HS-5 (cell line): ENCODE measurements at places on chromosomes 11 and 22.

DNA sequence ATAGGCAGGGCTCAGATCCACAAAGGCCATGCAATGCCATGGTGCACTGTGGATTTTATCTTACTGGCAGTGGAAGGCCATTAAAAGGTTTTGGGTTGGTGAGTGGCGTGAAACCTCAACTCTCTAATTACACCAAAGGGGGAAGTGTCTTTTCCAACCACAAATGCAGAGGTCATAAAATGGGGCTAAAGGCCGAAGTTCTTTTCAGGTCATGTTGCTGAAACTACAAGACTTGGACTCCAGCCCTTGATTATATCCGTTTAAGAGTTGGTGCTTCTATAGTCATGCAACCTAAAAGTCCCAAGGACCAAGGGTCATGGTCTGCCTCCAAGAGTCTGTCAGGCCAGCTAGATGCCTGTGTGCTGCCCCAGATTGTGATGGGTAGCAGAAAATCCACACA, 434.3 kb downstream of the RAB38 start:
- no peak for DNase-seq

GRCh38 chr11:13160806-13161205, 116.8 kb upstream of the BMAL1 start:
- no peak for DNase-seq

- DNase-seq, result no peak
Observed at GRCh38 chr11:30333405-30333804, 10.5 kb downstream of the ARL14EP start.

- DNase-seq, result no peak
Observed at GRCh38 chr11:20060181-20060580, 100.1 kb downstream of the DBX1 start.

- no peak for DNase-seq
Observed at GRCh38 chr11:133718238-133718637, 127.1 kb downstream of the SPATA19 start.

- peak; percentile 51 for DNase-seq
Observed at GRCh38 chr11:17786824-17787525, 52.4 kb downstream of the KCNC1 start.

DNA sequence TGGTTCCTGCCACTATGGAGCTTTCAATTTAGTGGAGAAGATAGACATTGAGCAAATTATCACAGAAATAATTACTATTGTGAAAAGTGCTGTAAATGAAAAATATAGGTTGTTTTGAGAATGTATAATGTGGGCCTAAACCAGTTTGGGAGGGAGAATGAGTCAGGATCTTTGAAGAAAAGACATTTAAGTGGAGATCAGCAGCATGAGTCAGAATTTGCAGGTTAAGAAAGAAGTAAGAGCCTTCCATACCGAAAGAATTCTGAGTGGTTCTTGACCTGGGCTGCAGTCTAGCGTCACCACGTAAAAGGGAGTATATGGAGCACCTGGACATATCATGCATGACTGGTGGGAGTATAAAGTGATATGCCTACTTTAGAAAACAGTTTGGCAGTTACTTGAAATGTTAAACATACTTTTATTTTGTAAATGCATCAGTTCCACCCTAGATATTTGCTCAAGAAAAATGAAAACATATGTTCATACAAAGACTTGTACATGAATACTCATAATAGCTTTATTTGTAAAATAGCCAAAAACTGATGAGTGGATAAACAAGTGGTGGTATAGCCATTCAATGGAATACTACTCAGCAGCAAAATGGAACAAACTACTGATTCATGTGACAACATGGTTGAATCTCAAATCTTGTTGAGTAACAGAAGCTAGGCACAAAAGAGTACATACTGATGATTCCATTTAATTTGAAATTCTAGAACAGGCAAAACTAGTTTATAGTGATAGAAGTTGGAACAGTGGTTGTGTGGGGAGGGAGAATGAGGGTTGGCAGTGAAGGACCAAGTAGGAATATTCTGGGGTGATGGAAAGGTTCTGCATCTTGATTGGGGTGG, 99.2 kb downstream of the STIM1 start:
- peak; percentile 23 for DNase-seq

GRCh38 chr11:128184981-128185380, 402.4 kb downstream of the ETS1 start:
- DNase-seq, result no peak

DNA sequence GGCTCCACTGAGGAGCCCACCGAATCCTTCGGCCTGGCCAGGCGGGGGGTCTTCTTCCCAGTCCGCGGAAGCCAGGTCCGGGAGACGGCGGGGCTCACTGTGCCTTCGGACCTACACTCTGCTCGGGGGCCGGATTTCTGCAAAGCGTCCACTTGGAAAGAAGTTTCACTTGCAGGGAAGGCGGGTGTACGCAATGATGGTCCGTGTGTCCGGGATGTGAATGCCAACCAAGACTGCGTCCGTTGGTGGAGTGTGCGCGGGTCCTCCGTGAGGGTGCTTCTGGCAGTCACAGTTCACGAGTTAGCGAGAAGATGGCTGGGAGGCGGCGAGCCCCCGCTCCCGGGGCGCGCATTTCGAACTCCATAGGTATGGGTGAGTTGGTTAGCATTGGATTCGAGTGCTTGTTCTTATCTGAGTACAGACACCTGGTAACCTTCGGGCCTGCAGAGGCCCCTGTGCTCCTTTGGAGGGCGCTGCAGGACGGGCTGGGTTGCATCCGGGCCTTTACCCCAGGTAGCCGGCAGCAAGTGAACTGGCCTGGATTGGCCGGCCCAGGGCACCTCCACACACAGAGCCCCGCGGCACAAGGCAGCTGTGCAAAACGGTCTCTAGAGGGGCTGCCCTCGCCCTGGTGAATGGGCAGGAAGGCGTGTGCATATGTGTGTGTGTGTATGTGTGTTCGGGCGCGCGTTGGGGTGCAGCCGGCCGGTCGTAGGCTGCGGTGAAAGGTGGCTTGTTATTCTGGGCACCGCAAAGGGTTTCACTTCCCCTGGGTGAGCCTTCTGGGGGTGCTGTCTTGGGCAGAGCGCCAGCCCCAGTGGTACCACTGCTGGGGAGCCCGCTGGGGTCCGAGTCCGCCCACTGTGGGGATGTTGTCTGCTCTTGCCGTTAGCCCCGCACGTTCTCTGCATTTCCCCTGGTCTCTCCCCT, 13.3 kb upstream of the CYP2R1 start:
- no peak for DNase-seq

GRCh38 chr22:46593211-46593681, 26.9 kb upstream of the GRAMD4 start:
- no peak for DNase-seq

GRCh38 chr11:75244052-75244814, 3.7 kb downstream of the TPBGL start:
- DNase-seq, result no peak

- DNase-seq, result no peak
Observed at GRCh38 chr11:47186700-47187695, 764 bp upstream of the PACSIN3 start.

DNA sequence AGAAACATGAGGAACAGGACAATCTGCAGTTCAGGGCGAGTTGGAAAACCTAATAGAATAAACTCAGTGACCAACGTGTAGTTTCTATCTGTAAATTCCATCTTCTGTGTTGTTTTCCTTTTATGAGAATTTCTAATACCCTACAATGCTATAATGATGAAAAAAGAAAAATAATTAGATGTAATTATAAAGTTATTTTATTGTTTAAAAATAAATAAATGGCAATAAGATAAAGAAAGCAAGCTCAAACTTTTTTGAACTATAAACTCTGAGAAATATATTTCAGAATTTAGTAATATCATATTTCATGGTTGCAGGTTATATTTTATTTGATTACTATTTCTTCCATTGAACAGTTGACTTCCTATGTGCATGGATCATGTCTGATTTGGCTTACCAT, at the start of gene OR5I1:
Gene OR5I1 (minus strand): TSS at position 101 of the 400 bp plus-strand sequence. CDS start 0 bp downstream, at position 101.
- DNase-seq, result no peak

GRCh38 chr22:38080850-38081635, 2.9 kb downstream of the SLC16A8 start:
- DNase-seq, result peak; percentile 23

- no peak for DNase-seq
Observed at GRCh38 chr11:121330614-121331435, 38.3 kb downstream of the SC5D start.

GRCh38 chr11:115324581-115325432, 179.4 kb downstream of the CADM1 start:
- DNase-seq, result no peak

DNA sequence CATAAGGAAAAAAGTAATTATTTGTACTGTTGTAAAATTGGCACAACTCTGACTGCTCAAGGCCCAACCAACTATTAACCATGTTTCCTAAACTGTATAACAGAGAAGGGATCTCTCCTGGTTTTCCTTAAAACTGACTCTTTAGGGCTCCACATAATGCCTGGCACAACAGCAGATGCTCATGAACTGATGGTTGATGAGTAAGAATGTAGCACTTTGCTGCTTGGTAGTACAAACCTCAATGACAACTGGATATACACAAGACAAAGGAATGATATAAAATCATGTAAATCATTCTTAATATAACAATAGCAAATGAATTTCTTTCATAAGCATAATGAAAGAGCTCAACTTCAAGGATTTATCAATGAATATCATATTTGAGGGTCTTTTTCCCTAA, 11.7 kb downstream of the MSANTD2 start:
- no peak for DNase-seq

DNA sequence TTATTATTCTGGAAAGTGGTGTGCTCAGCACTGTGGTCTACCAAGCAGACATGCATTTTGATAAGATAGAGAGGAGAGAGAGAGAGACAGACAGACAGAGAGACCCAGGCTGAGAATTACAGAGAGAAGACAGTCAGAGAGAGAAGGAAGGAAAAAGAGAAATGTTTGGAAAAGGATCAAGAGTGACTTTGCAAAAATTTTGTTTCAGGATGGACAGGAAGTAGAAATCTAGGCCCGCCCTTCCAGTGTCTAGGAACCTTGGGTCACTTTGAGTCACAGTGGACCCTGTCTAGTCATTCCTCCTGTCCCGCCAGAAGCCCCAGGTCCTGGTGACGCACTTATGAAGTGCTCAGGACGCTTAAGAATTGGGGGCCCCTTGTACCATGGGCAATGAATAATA, 166.7 kb downstream of the ST3GAL4 start:
- DNase-seq, result no peak

GRCh38 chr11:63737718-63738117, 30.9 kb downstream of the ZFTA start:
- DNase-seq, result no peak

DNA sequence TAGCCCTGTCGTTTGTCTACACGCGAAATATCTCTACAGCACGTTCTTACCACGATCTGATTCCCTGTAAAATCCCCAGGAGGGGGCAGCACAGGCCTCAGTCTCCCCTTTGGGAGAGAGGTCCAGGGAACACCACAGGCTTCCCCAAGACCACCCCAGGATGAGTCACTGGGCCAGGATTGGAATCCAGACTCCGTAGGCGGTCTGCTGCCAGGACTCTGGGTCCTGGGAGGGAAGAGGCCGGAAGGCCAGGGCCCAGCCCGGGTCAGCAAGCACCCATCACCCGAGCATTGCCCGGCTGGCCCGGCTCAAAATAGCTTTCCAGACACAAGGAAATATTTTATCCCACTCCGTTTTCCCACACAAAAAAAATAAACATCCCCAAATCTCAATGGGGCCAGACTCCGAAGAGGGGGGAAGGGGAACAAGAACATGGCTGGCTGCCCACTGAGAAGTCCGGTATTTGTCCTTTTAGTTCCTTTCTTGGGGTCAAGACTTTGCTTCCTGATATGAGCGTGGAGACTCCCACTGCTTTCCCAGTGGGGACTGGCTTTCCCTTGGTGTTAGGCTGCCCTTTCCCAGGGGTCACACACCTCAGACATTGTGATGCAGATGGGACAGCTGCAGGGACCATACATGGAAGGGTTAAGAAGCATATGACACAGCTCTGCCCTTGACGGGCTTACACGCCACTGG, 91.3 kb downstream of the LRRC32 start:
- DNase-seq, result no peak

GRCh38 chr11:75697906-75698581, 19.6 kb upstream of the MOGAT2 start:
- DNase-seq, result no peak

GRCh38 chr22:49691256-49691655, 136.4 kb downstream of the BRD1 start:
- DNase-seq, result no peak

DNA sequence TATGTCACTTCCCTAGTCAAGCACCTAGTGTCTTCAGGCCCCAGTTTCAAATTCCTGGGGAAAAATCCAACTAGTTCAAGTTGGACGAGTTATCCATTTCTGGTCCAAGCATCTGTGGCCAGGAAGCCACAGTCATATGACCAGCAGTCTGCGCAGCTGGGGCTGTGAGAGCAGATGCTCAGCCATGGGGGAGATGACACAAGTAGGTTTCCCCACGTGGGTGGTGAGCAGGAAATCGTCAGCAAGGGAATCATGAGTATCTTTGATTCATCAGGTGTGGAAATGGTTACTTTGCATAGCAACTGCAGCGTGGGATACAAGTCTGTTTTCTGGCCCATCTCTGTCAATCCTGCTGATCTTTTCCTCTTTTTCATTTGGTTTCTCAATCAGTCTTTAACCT, 185.3 kb downstream of the C11orf91 start:
- DNase-seq, result no peak

- no peak for DNase-seq
Observed at GRCh38 chr11:128146926-128147605, 440.3 kb downstream of the ETS1 start.

DNA sequence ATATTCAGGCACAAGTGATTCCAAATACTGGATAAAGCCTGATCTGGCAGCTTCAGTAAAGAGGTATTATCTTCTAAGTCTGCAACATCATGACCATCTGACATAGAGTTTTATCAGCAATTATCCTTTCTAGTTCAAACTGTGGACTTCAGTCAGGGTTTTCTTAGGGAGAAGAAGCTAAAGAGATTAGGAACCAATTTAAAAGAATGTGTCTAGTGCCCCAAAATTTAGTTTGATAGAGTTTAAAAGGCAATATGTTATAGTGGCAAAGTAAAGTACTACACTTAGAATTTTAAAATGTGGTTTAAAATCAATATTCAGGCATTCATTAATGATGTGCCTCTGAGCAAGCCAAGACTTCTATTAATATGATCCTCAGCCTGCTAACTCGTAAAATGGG, 5.4 kb downstream of the PAK1 start:
- no peak for DNase-seq

DNA sequence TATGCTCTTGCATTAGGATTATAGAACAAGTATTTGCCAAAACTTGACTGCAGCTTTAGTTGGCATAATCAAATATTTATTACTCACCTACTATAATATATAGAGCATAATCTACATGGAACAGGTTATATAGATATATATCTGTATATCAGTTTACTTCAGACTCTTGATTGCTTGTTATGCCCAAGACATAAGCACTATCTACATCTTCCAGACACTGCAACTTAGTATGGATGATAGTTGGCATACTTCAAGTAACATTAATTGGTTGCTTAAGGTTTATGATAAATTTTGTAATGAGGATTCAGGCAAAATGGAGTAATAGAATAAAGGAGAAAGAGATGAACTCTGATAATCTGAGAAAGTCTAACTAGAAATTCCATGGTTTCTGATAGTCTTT, 1.0 kb downstream of the CCDC15 start:
- DNase-seq, result no peak

- no peak for DNase-seq
Observed at GRCh38 chr11:131079036-131079435, 162.8 kb upstream of the SNX19 start.
